ENCODE measurements at places on chromosomes 7 and 10. TPM values are rescaled to one million over a fixed set of nuclear protein-coding genes. Genes with fewer than 3 reads are reported as not detected.

GRCh38 chr10:99435986-99436638, 5.7 kb upstream of the GOT1 start:
- peak; percentile 75 for DNase-seq

GRCh38 chr7:24851786-24852185, 94.5 kb upstream of the GSDME start:
- DNase-seq, result no peak

- DNase-seq, result peak; percentile 54
These were observed 934 bp downstream of the PRTFDC1 start for GRCh38 chr10:24951201-24952142.

DNA sequence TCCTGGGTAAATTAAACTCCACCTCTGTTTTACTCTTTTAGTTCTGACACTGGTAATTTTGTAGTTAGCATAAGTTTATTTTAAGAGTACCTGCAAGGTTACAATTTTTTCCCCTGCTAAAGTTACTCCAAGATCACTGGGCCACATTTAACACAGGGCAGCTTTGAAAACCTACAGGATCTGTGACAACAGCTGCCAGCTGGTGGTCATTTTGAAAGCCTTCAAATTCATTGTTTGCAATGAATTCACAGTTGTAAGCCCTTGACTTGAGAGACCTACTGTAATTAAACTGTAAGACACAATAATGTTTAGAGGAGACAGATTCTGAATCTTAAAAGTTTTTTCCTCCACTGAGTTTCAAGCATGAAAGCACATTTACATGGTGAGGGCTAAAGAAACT, 129.6 kb downstream of the CNOT4 start:
- no peak for DNase-seq

- DNase-seq, result peak; percentile 48
These were observed 21.8 kb downstream of the RPA3 start for GRCh38 chr7:7696458-7697119.

GRCh38 chr7:155219947-155220769, 77.5 kb upstream of the INSIG1 start:
- DNase-seq, result no peak

DNA sequence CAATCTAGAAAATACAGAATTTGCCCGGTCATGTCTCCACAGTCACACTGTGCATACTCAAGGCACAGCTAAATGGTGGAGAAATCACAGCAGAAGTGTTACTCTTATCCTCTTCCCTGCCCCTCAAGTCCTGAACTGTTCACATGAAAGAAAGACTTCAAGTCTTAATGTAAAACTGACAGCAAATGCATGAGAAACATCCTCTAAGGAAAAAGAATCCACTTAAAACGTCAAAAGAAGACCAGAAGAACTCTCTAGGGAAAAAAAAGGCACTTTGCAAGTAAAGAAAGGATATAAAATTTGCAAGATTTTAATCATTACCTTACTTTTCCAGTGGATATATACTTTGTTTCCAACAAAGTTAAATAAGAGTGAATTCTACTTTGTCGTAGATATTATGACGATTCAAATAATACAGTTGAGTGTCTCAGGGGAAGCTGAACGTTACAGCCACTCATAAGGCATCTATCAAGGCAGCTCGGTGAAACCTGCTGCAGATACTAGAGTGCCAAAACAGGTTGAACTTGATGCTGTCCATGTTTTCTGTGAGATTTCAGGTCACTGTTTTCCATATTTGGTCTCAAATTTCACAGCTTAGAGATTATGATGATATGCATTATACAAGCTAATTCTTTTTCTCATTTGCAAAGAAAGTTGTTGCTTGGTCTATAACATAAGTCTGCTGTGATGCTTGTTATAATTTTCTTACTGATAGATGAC, 155.0 kb downstream of the CTTNBP2 start:
- DNase-seq, result peak; percentile 44

- DNase-seq, result no peak
These were observed 2.9 kb upstream of the CD36 start for GRCh38 chr7:80635533-80635932.

DNA sequence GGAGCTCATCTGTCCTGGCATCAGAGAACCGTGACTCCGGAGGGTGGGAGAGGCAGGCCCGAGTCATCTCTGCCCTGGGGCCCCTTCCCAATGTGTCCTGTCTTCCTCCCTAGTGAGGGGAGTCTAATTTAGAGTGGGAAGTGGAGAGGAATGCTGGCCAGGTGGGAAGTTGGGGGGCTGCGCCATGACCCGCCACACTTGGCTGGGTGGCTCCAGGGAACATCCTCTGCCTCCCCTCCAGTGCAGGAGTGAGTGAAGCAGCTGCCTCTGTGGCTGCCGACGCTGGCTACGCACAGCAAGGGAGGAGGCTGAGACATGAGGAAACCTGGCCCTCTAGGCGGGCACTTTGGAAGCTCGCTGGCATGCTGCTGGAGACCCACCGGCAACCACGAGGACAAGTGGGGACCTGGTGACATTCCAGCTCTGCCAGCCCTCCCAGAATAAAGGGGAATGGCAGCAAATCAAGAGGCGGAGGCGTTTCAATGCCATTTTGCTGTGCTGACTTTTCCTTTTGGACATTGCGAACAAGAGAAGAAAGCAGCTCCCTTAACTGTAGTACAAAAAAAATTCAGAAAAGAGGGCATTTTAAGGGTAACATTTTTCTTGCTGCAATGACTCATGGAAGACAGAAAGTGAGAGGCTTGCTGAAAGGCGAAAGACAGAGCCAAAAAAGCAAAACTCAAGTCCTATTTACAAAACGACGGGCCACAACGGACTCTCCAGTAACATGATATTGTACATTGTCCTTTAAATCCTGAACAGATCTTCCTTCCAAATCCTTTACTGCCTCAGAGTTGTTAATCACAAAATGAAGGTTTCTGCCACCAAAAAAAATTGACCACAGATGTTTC, 121.2 kb upstream of the PITRM1 start:
- DNase-seq, result peak; percentile 50

SRPK2 gene
- 59.7 TPM for total RNA-seq

GRCh38 chr10:17349717-17350116, 104.7 kb downstream of the ST8SIA6 start:
- DNase-seq, result no peak

CALHM3 gene
- total RNA-seq, result not detected

DNA sequence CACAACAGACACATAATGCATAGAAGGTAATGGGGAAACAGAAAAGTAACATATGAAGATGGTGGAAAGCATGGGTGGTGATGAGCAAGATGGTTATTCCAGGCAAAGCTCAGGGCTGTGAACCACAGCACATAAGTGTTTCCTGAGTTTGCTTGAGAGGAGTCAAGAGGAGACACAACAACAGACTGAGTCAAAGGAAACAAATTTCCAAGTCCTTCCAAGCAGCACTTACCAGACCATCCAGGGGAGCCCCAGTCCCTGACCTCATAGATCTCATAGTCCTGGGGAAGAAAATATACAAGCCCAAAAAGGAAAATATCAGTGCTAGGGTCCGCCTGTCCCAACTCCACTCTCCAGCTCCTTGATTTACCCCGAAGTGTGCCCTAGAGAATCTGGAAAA, 216.6 kb upstream of the FZD1 start:
- no peak for DNase-seq

PNLIPRP2 gene
- total RNA-seq, result not detected

DNA sequence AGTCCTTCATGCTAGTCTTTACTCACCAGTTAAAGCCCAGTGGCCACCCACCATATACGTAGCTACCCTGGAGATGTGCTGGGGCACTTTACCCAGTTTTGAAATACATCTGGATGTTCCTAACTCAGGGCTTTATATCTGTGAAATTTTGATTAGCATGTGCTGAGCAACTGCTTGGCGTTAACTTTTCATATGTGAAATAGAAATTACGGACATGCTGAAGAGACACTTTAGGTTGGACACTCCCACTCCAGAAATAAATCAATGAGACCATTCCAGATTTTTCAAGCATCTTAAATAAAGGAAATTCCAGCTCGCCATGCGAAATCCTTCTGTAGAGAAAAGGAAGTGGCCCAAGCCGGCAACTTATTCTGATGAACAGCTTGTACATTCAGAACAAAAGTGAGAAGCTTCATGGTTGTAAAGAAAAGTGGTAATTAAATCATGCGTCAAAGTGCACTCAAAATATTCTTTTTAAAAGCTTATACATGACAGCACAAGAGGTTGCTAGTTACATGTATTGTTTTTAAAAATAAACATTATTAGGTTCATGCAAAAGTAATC, 153.5 kb upstream of the ITGB1 start:
- DNase-seq, result no peak

EBLN1 gene
- 3.6 TPM for total RNA-seq

DNA sequence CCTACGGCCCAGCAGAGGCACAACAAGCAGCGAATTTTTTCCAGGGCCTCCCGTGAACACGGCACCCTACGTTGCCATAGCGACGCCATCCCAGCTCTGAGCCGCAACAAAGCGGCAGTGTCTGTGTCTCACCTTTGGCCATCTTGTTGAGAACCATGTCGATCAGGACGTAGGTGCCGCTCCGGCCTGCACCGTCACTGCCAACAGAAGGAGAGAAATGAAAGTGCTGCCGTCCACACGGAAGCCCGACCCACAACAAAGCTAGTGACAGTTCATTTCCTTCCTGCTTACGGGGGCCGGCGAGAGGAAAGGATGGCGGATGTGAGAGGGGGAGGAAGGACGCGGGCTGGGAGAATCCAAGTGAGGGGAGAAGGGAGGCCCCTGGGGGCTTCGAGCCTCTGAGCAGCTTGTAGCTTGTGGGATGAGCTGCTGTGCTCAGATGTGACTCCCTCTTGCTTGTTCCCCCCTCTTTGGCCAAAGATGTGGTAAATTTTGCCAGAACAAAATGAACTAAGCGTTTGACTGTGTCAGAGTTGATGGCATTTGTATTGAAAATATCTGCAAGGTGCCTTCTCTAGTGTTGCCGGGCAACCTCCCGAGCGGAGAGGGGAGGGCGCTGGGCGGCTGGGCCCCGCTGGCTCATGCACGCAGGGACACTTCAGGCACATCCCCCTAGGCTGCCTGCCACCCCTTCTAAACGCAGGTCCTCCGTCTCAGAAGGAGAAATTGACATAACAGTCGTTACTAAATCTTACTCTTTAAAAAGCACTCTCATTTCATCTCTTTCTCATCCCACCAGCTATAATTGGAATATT, 232.2 kb downstream of the DNAJB6 start:
- peak; percentile 63 for DNase-seq

ASB10 gene
- total RNA-seq, result not detected

- no peak for DNase-seq
These were observed 5.8 kb downstream of the UNC5B start for GRCh38 chr10:71218046-71218650.

DNA sequence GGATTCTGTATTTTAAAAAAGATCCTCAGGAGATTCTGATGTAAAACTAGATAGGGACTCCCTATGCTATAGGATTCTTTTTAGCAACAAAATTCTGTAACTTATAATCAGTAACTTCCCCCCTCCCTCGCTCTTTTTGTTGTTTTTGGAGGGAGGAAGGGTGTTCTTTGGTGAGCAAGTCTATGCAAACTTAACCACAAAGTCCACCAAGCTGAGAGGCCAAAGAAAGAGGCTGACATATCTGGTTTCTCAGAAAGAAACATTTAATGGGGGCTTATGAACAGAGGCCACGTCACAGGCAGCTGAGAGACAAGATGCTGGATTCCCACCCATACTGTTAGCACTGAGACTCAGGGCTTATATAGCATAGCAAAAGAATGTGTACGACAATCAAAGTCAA, 14.3 kb upstream of the ABCB5 start:
- DNase-seq, result no peak

UCN3 gene
- total RNA-seq, result not detected

GNAT3 gene
- total RNA-seq, result not detected

NRCAM gene
- 8.9 TPM for total RNA-seq

DNA sequence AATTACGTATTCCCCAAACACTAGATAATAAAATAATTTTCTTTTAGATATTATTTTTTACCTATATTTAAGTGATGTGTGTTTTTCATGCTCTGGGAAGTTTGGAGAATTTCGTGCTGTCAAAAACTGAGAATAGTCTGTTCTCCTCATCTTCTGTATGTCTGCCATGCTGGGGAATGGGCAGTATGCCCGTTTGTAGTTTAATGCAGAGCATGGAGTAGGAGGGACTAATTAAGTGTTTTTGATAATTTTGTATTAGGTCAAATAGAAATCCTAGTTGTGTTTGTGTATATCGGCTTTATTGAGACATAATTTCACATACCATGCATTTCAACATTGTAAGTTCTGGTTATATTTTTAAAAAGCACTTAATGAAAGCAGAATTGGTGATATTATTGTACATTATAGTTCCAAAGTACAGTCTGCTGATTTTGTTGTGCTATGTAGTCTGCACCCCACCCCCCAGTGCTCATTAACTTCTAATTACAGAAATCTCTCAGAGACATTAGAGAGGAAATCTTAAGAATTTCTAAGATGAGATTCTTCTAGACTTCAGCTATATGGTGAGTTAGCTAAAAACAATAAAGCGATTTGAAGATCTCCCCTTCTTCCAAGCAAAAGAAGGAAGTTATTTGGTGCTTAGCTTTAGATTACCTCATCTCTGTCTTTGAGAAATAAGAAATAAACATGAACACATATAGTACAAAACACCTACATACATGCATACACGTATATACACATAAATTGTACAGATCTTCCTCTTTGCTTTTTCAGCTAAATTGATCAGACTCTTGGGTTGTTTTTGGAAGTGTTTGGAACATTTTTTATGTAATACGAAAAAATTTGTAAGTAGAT, 22.2 kb downstream of the ZRANB1 start:
- DNase-seq, result no peak

DNA sequence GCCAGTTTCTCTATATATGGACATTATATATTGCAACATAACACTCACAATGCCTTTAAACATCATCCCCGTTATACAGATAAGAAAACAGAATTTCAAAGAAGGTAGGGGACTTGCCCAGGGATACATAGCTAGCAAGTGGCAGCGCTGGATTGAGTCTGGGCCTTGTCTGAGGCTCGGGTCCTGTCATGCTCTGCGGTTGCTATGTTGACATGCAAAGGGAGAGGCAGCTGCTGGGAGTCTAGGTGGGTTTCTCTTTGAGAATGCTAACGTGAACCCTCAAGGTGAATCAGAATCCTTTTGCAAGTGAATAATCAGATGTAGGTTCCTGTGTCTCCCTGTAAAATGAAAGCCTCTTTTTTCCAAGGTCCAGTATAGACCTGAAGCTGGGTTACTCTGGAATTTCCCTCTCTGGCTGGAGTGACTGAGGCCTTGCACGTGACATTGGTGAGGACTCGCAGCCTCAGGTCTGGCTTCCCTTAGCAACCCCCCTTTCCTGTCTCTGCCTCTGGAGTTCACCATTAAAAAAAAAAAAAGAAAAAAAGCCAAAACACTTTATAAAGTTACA, 38.9 kb downstream of the TCF7L2 start:
- no peak for DNase-seq

- no peak for DNase-seq
These were observed 49.4 kb downstream of the AKR1D1 start for GRCh38 chr7:138125598-138126111.

Data from umbilical cord (tissue), 2 donors.